ENCODE measurements at places on chromosomes 16 and 17. TPM values are rescaled to one million over a fixed set of nuclear protein-coding genes. Genes with fewer than 3 reads are reported as not detected.

- no peak for DNase-seq
Observed at GRCh38 chr17:66339561-66339960, 37.1 kb downstream of the PRKCA start.

Gene ETV4
- total RNA-seq, result 0.42 TPM

Gene TEKT5
- total RNA-seq, result 0.74 TPM

Gene OR2C1
- total RNA-seq, result not detected

GRCh38 chr16:68351463-68351862, 40.6 kb downstream of the PRMT7 start:
- peak; percentile 48 for DNase-seq

GRCh38 chr17:30155389-30155788, 38.8 kb downstream of the NSRP1 start:
- no peak for DNase-seq

DNA sequence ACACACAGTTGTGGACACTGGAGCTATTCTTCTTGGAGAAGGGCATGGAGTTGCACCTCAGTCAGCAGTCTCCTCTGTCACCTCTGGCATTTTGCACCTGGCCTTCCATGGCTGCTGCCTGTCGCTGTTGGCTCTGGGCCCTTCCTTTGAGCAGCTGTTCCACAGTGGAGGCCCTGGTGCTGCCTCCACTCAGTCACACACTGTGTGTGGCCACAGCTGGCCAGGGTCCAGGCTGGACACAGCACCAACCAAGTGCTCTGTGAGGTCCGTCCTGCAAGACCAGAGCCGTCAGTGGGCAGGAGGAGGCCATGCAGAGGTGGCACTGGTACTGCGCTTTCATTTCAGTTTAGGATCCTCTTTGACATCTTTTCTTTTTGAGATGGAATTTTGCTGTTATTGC, 21.6 kb upstream of the MED9 start:
- no peak for DNase-seq

DNA sequence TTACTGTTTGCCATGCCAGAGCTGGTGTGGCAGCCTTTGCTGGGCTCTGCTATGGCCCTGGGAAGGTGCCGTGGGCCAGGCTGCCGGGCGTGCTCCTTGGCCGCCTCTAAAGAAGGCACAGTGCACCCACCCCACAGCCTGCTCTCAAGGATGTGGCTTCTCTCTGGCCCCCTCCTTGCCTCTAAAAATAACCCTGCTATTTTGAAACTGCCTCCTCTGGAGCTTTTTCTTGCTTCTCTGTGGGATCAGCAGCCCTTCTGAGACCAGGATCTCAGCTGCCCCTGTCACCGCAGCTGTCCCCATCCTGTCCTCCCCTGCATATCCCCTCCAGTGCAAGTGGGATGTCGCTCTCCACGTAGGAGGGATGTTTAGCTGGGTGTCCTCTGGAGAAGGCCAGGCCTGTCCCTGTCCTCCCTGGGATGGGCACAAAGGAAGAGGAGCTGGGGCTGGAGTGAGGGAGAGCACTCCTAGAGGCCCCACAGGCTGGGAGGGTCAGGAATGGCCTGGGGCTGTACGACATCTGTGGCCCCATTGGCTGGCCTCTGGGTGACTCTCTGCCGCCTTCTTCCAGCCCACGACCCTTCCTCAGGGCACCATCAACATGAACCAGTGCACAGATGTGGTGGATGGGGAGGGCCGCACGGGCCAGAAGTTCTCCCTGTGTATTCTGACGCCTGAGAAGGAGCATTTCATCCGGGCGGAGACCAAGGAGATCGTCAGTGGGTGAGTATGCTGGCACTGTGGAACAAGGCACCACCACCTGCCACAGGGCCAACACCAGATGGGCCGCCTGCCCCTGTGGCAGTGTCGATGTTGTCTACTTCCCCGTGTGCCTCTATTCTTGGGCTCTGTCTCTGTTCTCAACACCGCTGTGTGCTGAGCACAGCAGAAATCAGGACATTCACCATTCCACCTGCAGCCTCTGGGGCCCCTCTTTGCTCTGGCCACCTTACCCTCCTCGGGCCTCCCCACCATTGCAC, 79.7 kb downstream of the PLD6 start:
- DNase-seq, result peak; percentile 14

Gene KRT34
- total RNA-seq, result not detected

DNA sequence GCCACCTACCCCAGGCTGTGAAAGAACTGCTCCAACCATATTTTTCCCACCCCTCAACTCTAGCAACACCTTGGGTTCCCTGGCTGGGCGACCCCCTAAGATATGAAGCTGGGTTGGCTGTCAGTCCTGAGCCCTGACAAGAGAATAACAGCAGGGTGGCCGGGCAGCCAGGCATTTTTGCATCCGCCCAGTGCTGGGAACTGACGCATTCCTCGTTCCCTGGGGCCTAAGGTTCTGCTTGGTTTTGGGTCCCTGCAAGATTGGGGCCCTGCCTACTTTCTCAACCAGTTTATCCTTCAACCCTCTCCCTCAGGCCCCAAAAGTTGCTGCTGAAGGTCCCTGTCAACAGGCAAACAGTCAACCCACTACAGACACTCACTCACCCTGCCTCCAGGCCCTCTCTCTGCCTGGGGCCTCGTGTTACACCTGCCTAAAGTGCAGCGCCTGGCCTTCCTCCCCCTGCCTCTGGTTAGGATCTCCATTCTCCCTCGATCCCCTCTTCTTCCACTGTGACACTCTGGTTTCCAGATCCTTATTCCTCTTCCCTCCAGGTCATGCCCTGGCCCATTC, 151.5 kb downstream of the STX8 start:
- no peak for DNase-seq

Gene BCL7C
- total RNA-seq, result 14.3 TPM

- no peak for DNase-seq
Observed at GRCh38 chr16:79672524-79672923, 72.0 kb upstream of the MAF start.

Gene CASKIN1
- total RNA-seq, result not detected

- DNase-seq, result no peak
Observed at GRCh38 chr16:2960183-2961010, 3.7 kb upstream of the KREMEN2 start.

DNA sequence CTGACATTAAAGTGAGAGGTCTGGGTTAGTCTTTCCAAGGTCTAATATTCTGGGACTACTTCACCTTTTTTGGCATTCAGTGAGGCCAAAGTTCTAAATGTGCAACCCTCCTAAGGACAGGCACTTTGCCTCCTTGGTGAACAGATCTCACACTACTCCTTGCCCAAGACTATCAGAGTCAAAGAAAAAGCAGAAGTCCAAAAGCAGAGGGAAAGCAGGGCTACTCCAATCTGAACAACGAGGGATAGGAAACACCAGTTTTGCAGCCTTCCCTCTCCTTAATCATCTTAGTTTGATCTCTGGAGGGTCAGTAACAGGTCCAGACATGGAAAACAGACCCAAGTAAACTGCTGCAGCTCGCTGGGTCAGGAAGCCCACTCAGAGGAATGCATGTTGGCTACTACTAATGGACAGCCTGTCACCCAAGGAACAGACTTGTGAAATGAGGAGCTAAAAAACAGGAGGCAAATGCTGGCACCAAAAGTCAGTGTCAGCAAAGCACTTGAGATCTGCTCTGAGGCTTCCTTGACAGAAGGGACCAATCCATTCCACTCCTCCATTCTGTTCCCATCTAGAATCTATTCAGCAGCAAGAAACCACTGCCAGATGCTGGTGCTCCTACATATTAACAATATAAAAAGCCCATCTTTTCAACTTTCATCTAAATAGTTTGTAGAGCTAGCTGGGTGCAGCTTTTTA, 29.9 kb downstream of the DCUN1D3 start:
- no peak for DNase-seq

DNA sequence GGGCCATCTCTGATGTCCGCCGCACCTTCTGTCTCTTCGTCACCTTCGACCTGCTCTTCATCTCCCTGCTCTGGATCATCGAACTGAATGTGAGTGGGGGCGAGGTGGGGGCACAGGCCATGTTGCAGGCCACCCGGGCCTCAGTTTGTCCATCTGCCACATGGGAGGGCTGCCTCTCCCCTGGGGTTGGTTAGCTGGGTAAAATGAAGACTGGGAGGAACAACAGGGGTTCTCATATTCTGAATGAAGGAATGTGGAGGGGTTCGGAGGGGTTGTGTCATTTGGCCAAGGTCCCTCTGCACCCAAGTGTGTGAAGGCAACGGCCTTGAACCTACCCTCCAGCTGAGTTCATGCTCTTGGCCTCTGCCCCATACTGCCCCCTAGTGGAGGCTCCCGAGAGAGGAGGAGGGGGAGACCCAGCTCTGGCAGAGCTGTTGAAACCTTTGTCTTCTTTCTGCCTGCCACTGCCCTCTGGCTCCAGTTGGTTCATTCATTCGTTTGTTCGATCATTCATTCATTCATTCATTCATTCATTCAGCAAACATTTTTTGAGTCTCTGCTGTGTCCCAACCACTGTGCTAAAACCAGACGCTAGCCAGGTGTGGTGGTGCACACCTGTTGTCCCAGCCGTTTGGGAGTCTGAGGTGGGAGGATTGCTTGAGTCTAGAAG, 11.4 kb upstream of the TCAP start:
- DNase-seq, result peak; percentile 66

GRCh38 chr17:79814974-79815835, 18.3 kb upstream of the CBX8 start:
- DNase-seq, result peak; percentile 83

DNA sequence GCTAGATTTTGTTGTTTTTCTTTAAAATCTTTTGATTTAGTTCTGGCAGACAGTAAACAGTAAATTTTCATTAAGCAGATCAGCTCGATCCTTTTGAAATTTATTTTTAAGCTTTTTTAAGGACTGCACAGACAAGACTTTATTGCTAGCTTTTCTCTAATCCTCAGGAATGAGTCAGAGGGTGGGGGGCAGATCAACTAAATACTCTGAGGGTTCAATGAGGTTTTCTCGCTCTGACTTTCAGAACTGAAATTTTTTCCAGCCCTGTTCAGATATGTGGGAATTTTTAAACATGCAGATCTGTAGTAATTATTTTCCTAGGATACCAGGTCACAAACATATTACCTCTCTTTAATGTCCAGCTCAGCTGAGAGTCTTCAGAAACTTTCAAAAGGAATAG, 977.2 kb downstream of the CDH11 start:
- DNase-seq, result no peak

- DNase-seq, result peak; percentile 30
Observed at GRCh38 chr17:74740641-74741387, 3.8 kb downstream of the RAB37 start.

DNA sequence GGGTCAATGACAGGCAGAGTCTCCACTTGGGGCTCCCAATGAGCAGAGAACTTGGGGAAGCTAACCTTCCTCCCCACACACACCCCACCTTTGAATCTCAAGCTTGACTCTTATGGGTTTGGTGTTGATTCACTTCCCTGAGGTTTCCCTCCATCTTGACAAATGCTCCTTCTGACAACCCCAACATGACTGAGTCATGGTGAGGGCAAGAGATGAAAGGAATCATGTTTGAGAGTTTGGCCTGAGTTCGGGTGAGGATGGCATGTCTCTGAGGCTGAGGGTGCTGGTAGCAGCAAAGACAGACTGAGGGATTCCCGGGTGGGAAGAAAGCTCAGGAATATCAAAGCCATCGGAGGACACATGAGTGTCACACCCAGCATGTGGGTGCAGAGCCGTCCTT, 18.7 kb downstream of the KRT9 start:
- no peak for DNase-seq

GRCh38 chr17:59010026-59010425, 96.7 kb downstream of the TRIM37 start:
- DNase-seq, result no peak

GRCh38 chr17:59527931-59528330, 37.5 kb upstream of the DHX40 start:
- DNase-seq, result no peak

DNA sequence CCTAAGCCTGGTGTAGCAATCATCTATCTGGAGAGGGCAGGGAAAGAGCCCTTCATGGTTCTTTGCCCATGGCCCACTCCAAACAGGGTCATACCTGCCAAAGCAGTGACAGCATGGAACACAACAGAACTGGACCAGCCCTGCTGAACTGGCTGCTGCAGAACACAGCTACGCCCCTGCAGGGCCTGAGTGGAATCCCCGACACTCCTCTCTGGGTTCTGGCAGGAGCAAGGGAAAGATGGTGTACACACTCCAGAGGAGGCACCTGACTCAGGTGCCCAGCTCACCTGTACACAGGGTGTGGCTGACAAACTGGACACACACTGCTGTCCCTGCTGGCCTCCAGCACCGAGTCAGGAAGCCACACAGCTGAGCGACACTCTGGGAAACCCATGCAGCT, 19.8 kb downstream of the MIEF2 start:
- no peak for DNase-seq

DNA sequence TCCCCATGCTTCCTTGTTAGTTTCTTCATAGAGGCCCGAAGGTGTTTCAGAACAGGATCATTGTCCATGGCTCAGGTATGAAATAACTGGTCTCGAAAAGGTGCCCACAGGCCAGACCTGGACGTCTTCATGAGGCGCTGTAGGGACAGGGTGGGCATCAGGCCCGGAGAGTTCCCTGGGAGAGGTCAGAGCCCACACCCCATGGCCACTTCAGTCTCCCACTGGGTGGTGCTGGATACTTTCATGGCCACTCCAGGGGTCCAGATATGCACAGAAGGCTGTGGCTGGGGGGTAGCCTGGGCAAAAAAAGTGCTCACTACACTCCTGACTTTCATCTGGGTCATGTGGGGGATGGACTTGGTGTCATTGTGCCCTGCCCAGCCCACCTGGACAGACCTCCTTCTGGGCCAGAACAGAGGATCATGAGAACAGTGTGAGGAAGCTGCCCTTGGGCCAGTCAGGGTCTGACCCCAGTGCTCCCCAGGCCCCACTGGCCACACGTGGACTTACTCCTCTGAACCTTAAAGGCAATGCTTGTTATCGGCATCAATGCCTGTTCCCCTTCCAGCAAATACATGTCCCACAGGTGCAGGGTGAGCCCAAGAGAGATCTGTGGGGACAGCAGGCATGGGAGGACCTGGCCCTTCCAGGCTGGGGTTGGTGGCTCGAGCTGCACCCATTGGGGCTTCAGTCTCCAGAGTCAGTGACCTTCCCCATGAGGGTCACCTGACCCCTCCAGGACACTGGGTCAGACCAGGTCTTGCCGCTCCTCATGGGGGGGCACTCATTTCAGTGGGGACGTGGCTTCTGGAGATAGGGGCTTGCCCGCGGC, 36.9 kb downstream of the LGALS9 start:
- no peak for DNase-seq

GRCh38 chr16:2716948-2717347, 3.1 kb downstream of the PRSS27 start:
- no peak for DNase-seq

Gene AP2B1
- total RNA-seq, result 38.0 TPM

GRCh38 chr16:80887062-80887461, 82.7 kb upstream of the CDYL2 start:
- no peak for DNase-seq

DNA sequence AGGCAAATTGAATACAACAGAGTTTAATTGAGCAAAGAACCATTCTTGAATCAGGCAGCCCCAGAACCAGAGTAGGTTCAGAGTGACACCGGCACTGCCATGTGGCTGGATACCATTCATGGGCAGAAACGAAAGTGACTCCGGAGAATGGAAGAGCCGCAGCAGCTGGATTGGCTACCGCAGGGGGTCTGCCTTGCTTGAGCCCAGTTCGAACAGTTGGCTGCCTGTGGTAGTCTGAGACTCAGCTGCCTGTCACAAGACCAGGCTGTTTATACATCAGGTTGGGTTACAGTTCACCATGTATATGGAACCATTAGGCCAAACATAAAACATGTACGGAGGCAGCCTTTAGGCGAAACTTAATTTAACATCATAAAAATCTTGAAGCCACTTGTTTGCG, 205.2 kb upstream of the CHMP6 start:
- DNase-seq, result no peak

Gene ALOX12B
- total RNA-seq, result not detected

Gene NPIPA2
- total RNA-seq, result 0.55 TPM

All from right lobe of liver (tissue), 6 donors.